ENCODE measurements at places on chromosomes 2 and 18.
A peak's percentile ranks its signal among the peaks of the same experiment; 100 is the strongest.

GRCh38 chr2:97992836-97993825, 2.6 kb downstream of the TMEM131 start:
- DNase-seq, result no peak

GRCh38 chr2:75311993-75312392, 112.7 kb upstream of the TACR1 start:
- DNase-seq, result peak; percentile 47

- DNase-seq, result no peak
Observed at GRCh38 chr2:202406445-202406978, 30.4 kb downstream of the BMPR2 start.

DNA sequence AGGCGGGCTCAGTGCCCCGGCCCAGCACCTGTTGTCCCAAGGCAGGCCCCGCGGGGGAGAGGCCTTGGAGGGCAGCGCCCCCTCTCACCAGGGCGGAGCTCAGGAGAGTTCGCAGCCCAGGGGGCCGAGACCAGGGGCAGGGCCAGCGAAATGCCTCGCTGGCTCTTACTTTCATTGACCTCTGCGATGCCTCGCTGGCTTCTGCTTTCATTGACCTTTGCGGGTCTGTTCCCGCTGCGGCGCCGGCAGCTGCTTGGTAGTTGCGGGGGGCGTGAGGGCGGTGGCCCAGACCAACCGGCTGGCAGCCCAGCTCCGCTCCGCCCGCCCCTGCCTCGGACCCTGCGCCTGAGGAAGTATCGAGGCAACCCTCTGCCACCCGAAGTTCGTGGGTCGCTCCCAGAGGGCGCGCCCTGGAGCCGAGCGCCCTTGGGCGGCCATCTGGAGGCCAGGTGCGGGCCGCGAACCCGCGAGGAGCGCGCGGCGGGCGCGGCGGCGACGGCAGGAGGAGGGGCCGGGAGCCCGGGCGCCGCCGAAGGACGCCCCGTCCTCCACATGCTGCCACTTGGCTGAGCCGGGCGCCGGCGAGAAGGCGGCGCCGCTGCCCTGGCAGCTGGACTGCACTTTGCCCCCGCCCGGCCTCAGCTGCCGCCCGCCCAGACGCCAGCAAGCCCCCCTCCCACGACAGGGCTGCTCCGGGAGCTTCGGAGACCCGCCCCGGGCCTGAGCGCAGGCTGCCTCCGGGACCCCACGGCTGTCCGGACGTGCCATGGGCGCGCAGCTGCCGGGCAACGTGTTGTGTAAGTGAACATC, 118.0 kb upstream of the MSTN start:
- no peak for DNase-seq

- DNase-seq, result no peak
Observed at GRCh38 chr18:10400534-10401307, 53.7 kb upstream of the APCDD1 start.

GRCh38 chr2:28704621-28705020, 47.0 kb upstream of the PPP1CB start:
- no peak for DNase-seq

DNA sequence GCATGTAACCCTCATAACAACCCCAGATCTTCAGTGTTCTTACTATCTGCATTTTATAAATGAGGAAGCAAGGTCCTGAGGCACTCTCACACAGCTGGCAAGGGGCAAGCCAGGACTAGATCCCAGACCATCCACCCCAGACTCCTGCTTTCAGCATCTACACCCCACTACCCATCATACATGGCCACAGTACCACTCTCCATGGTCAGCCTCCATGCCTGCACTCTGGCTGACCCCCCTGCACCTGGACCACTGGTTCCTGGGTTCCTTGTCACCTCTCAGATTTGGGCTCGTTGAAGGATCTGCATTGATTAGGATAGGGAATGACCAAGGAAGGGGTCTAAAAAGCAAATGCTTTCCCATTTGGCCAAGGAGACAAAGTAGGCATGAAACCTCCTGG, 36.0 kb upstream of the TEX51 start:
- DNase-seq, result no peak

GRCh38 chr2:227404585-227405271, 17.0 kb upstream of the SCYGR1 start:
- DNase-seq, result no peak

DNA sequence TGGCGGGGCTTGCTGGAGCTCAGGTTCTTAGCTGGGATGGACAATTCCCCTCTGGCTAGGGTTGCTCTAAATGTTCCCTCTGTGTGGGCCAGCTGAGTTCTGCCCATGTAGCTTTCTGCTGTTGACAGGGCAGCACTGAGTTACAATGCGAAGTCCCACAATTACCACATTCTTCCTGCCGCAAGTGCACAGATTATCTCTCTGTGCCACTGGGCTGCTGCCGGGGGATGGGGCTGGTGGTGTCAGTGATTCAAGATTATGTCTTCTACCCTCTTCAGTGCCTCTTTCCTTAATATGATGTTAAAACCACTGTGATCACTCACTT, 708.1 kb downstream of the SLC4A3 start:
- DNase-seq, result no peak

DNA sequence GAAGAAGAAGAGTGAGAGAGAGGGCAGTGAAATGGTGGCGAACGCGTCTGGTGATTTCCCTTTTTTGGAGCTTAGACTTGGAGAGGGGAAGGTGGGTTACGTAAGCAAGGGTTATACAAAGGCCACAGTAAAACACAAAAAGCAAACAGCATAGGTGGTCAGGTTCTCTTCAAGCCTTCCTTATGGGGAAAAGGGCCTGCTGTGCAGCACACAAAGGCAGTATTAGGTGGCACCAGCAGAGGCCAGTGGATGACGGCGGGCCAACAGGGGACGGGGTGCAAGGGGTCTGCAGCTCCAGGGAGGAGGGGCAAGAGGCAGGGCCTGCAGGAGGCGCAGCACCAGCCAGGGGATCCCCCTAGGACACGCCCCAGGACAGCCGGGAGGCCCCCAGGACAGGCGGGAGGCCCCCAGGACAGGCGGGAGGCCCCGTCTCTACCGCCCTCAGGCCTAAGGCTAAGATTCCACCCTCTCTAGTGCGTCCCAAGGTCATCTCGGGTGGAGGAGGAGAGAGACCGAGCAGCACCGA, 32.6 kb upstream of the NPC1 start:
- no peak for DNase-seq

DNA sequence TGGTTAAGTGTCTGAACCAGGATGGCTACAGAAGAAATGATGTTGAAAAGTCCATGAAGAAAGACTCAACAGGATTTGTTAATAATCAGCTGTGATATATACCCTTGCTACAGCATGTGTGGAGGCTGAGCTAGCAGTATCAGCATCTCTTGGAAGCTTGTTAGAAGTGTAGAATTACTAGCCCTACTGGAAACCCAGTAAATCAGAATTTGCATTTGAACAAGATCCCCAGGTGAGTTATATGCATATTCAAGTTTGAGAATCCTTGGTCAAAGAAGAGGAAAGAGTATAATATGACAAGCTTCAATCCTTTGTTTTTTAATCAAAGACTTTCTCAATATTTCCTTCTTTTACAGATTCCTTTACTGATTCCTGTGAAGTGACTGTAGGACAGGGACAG, 109.0 kb upstream of the KCNJ3 start:
- no peak for DNase-seq

GRCh38 chr2:214557884-214558283, 147.0 kb downstream of the VWC2L start:
- DNase-seq, result no peak

GRCh38 chr2:27705851-27706622, 42.3 kb downstream of the SLC4A1AP start:
- peak; percentile 36 for DNase-seq

GRCh38 chr18:11005528-11005927, 143.8 kb downstream of the PIEZO2 start:
- no peak for DNase-seq

GRCh38 chr2:159521272-159521671, 95.1 kb downstream of the BAZ2B start:
- DNase-seq, result no peak

- no peak for DNase-seq
Observed at GRCh38 chr2:120620025-120620793, 115.5 kb upstream of the GLI2 start.

- no peak for DNase-seq
Observed at GRCh38 chr2:177397481-177398289, 5.1 kb downstream of the AGPS start.

- no peak for DNase-seq
Observed at GRCh38 chr2:57432528-57432927, 614.1 kb upstream of the VRK2 start.

- DNase-seq, result no peak
Observed at GRCh38 chr2:211176514-211177141, 620.2 kb downstream of the CPS1 start.

GRCh38 chr18:13240060-13240725, 21.6 kb downstream of the LDLRAD4 start:
- no peak for DNase-seq

- no peak for DNase-seq
Observed at GRCh38 chr2:1804865-1805264, 60.5 kb upstream of the PXDN start.

DNA sequence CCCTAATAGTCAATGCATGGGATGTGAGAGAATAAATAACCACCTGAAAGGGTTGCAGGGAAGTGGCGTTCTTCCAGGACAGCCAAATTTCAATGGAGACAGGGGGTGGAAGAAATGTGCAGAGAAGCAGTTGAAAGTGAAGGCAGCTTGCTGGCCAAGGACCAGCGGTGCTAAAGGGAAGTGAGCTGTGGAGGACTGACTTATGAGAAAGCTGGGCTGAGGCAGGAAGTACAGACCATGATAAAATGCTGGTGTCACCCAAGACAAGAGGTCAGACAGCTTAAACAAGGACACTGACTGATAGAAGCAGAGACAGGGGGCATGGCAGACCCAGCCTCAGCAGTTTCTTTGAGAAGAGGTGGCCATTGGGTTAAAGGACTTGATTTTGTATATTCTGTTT, 106.7 kb downstream of the DTNB start:
- no peak for DNase-seq

- DNase-seq, result no peak
Observed at GRCh38 chr2:14831458-14831857, 198.9 kb downstream of the LRATD1 start.

DNA sequence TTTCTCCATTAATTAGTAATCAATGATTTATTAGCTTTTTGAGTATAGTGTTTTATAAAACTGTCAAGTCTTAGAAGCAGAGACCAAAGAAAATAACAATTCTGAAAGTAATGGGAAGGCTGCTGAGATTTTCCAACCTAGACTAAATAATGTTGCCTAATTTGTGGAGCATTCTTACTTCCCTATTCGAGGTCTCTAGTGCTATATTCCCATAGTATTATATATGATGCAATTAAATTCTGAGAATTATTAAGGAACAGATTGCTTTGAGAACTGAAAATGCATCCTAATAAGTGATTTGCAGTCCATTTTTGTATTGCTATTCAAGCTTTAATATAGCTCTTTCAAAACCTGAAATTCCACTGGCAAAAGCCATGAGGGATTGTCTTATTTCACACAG, 27.7 kb upstream of the DOCK10 start:
- no peak for DNase-seq

DNA sequence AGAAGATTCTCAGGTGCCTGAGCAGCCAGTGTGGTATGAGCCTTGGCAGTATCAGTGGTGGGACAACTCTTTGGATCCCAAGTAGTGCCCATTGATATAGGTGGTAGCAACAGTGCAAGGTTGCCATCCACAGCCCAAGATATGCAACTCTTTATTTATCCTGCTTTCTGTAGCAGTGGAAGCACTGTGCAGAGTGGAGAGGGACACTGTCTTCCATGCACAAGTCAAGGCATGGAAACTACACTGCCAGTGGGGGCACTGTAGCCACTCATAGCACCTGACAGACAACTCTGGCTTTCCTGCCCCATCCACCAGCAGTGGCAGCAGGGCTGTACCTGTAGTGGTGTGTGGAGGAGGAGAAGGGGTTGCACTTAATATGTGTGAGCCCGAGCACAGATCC, 409.6 kb upstream of the TMEFF2 start:
- no peak for DNase-seq

- DNase-seq, result peak; percentile 52
Observed at GRCh38 chr2:229715895-229716507, 1.6 kb upstream of the DNER start.

Measured in DMS153 (cell line).